ENCODE measurements at places on chromosomes 3 and 15.

DNA sequence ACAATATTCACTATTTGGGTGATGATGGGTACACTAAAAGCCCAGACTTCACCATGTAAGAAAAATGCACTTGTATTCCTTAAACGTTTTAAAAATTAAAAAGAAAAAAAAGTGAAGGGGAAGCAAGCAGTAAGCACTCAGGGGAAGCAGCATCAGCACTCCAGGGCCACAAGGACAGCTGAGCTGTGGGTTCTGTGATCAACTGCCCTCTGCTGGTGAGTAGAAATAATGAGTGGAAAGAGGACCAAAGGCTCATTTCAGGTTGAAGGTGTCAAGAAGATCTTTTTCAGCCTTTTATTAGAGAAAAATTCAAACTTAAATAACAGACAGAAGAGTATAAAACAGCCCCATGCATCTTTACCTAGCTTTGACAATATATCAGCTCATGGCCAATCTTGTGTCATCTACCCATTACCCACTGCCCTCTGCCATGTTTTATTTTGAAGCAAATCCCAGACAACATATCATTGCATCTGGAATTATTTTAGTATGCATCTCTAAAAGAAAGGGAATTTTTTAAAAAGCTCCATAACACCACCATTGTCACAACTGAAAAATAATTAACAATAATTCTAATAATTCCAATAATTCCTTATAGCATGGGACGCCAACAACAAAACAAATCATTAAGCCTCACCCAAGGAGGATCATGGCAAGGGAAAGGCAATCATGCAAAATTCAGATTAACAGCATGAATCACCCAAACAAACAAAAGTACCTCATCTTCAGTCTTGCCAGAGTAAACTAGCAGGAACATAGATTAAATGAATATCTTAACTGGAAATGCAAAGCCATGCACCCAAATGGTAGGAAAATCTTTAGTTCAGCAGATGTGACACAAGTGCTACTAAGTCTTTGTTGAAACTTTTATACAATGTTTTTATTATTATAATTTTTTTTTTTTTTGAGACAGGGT is 42.5 kb downstream of the TAMM41 start:
- no peak for DNase-seq

DNA sequence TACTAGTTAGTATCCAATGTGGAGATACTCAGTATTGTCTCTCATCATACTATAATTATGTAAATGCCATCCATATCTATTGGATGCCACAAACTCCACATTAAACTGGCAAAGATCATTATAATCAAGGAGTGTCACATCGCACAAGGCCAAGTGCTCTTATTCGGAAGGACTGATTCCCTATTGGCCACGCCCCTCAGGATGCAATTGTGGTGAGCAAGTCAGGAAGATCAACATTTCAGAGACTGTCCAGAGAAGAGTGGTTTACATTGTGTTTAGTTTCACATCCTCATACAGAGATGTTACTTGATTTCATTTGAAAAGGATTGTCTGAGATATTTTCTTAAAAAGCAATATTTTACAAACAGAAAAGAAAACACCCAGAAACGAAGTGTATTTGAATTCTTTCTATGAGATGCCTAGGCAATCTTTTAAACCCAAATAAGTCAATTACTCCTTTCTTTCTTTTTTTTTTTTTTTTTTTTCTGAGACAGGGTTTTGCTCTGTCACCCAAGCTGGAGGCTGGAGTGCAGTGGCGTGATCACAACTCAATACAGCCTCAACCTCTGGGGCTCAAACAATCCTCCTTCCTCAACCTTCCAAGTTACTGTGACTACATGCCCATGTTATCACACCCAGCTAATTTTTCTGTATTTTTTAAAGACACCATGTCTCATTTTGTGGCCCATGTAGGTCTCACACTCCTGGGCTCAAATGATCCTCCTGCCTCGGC is 369.1 kb downstream of the RBMS3 start:
- DNase-seq = no peak

- no peak for DNase-seq
Observed at GRCh38 chr3:128277378-128278069, 124.2 kb downstream of the EEFSEC start.

- no peak for DNase-seq
Observed at GRCh38 chr3:28301688-28302087, 46.8 kb upstream of the ZCWPW2 start.

DNA sequence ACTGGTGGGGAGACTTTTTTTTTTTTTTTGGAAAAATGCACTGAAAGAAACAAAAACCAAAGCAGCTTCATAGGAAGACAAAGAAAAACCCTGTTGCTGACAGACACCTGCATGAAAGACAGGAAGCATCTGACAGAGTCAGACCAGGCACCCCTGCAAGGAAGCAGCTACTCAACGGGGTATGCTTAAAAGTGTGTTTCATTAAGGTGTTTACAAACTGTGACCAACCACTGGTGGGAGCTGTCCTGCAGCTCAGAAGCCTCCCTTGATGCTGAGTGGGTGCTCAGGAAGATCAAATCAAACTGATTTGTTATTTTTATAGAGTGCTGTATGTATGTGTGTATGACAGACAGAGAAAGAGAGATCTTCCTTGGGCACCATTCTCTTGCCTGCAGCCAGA is 34.7 kb upstream of the AGBL1 start:
- no peak for DNase-seq

GRCh38 chr3:50345586-50346234 is at the start of gene ZMYND10:
Gene ZMYND10 (minus strand): TSS chr3:50345732. CDS start chr3:50345579, 153 bp downstream.
- no peak for DNase-seq
